ENCODE measurements at places on chromosomes 12 and 14.

- peak; percentile 23 for DNase-seq
Observed at GRCh38 chr12:58176296-58176869, 235.0 kb downstream of the ATP23 start.

GRCh38 chr12:104632724-104633201 lies 176.0 kb downstream of the CHST11 start:
- DNase-seq, result no peak

DNA sequence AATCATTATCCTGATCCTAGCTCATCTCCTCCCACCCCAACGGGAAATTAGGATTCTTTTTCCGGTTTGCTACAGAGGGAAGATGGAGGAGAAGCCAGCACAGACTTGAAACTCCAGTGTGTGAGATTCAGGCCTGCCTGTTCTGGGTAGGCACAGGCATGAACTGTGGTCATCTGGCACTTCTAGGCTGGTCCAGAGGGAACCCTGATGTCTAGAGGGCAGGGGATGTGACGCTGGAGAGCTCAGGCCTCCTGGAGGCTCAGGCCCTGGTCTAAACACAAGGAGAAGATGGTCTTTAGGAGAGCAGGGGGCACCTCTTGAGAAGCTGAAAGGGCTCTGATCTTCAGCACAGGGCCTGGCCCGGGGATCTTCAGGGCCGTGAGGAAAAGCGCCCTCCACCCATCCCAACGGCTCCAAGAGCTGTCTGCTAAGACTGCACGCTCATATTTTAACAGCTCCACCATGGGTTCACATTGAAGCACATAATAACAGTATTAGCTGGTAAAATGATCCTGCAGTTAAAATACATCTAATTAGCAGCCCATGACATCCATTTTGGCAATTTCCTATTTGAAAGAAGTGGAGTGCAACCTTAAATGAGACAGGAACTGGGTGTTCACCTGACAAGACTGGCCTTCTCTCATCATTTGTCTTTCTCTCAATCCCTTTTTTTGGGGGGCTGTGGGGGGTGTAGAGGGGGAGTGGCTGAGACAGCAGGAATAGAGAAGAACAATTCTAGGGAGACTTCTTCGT lies 35.4 kb downstream of the BCL11B start:
- no peak for DNase-seq

GRCh38 chr14:81550001-81550637 lies 16.5 kb upstream of the SEL1L start:
- DNase-seq, result no peak

- DNase-seq, result no peak
Observed at GRCh38 chr12:71282020-71282419, 124.2 kb upstream of the TSPAN8 start.

- no peak for DNase-seq
Observed at GRCh38 chr14:91953170-91953985, 5.9 kb upstream of the FBLN5 start.

DNA sequence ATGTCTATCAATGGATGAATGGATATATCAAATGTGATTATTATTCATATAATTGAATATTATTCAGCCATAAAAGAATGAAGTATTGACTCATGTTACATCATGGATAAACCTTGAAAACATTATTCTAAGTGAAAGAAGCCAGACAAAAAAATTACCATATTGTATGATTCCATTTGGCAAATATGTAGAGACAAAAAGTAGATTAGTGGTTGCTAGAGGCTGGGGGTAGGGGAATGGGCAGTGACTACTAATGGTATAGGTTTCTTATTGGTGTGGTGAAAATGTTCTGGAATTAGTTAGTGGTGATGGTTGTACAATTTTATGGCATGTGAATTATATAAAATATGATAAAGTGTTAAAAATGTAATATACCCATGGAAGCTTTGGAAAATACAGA lies 31.8 kb upstream of the GNS start:
- DNase-seq, result no peak

DNA sequence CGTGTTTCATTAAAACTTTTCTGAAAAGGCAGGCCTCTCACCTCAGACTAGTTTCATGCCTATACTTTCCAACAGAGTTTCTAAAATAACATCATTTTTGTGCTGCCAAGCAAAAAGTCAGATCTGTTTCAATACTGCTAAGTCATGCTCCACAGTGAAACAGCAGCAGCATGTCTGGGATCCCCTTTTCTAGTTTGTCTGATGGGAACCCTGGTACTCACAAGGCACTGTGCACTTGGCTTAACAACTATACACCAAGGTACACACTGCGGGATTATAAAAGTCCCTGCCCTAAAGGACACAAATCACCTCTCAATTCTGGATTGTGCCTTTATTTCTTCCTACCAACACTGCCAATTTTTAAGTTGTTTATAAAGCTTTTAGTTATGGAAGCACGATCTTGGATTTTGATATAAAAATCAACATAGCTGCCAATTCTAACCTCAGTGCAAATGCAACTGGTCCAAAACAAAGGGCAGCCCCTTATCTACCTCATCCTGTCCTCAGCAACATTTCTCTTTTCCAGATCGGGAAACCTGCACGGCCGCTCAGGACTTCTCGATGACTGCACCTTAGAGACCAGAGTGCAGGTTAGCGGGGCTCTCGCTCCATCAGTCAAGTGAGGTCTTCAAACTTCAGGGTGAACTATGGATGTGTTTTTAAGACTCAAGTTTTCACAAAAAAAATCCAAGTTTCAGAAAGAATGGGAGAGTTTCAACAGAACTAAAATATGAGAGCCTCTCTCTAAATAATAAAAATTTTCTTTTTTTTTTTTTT lies 1.7 kb upstream of the EIF5 start:
- no peak for DNase-seq

DNA sequence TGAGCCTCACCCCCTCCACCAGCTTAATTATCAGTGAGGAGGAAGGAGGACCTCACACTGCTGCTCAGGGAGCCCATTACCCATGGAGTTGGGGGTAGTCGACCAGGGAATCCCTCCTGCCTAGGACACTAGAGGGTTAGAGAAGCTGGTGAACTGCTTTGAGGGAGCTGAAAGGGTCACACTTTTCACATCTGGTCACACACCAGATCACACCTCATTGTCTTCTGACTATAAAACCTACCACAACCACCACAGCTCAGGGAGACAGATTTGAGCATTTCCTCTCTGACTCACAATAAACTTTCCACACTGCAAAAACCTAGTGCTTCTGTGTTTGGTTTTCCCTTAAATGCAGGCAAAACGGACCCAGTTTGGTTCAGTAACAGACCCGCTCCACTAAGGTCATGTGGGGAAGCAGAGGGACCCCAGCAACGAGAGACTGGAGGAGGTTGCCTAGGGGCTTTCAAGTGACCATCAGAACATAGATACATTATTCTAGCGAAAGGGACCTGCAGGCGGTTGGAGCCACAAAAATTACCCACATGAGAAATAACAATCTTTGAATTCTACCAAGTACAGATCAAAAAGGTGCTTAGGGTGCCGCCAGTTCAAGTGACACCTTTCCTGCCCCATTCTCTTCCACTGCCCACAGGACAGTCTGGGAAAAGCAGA lies 151.4 kb upstream of the AVPR1A start:
- DNase-seq, result no peak

DNA sequence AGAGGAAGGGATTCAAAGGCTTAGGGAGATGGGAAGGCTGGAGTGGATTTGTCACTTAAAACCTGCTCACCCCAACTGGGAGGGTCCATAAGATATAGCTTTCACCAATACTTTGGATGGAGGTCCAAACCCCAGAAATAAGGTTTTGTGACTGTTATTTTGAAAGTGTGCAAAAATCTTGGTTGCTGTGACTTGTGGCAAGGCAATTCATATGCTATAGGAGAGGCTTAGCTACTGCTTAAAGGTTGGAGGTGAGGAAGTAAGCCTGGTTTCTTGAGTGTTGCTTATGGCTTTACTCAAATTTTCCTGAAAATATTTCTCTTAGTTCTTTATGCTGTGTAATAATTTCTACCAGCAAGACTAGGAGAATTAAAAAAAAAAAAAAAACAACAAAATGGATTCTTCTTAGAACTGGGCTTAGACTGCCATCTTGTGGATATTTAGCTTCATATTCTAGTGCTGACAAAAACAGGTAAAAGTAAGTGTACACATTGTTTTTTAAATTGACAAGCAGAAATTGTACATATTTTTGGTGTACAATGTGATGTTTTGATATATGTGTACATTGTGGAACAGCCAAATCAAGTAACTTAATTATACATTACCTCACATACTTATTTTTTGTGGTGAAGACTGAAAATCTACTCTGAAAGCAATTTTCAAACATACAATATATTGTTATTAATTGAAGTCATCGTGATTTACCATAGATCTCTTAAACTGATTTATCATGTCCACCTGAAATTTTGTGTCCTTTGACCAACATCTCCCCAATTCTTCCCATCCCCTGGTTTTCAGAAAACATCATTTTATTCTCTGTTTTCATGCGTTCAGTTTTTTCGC lies 23.0 kb downstream of the PDE6H start:
- DNase-seq, result peak; percentile 18

- no peak for DNase-seq
Observed at GRCh38 chr14:75418850-75419768, 8.7 kb upstream of the JDP2 start.

- DNase-seq, result peak; percentile 31
Observed at GRCh38 chr14:23539248-23540140, 12.1 kb downstream of the ZFHX2 start.

GRCh38 chr14:59939828-59940227 lies 19.9 kb downstream of the LRRC9 start:
- DNase-seq, result no peak

DNA sequence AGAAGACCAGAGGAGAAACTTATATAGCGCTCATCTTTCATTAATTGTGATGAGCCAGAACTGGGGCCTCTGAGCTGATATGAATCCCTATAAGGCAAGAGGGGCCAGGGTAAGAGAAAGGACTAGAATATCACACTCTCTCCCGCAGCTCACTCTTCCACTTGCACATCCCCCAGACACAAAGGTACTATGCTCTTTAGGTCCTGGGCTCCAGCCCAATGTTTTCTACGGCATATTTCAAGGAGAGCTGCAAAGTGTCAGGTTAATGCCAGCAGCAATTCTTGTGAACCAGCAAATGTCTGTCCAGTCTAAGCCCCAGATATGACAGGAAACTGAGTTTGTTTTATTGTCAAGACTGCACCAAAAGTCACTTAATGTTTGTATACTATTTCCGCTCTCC lies 29.4 kb downstream of the PPP2R5E start:
- DNase-seq, result no peak

DNA sequence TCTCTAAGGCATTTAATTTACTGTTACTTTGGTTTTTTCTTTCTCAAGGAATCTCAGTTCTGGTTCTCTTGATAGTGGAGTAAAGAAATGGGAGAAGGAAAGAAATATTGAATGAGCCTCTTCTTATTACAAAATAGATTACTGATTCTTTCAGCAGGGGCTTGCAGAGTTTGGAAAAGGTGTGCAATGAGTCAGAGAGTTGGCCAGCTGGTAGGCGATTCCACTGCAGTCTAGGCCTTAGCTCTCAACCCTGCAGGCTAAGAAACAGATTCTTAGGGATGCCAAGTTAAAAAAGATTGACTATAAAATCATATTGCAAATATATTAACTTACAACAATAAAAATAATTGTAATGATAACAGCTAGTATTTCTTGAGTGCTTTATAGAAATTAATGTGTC lies 25.8 kb downstream of the NR1H4 start:
- DNase-seq, result no peak

DNA sequence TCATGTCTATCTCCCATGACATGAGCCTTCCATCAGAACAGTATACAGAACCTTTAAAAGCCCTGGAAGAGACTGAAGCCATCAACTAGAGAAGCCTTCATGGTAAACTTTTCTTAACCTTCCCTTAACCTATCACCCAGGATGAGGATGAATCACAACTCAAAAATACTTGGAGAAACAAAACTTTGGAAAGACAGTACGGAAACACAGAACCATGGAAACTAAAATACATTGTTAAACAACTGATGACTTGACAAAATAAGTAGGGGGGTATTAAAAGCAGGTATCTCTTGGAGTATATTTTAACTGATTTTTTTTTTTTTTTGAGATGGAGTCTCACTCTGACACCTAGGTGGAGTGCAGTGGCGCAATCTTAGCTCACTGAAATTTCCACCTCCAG lies 8.7 kb downstream of the TM7SF3 start:
- no peak for DNase-seq

DNA sequence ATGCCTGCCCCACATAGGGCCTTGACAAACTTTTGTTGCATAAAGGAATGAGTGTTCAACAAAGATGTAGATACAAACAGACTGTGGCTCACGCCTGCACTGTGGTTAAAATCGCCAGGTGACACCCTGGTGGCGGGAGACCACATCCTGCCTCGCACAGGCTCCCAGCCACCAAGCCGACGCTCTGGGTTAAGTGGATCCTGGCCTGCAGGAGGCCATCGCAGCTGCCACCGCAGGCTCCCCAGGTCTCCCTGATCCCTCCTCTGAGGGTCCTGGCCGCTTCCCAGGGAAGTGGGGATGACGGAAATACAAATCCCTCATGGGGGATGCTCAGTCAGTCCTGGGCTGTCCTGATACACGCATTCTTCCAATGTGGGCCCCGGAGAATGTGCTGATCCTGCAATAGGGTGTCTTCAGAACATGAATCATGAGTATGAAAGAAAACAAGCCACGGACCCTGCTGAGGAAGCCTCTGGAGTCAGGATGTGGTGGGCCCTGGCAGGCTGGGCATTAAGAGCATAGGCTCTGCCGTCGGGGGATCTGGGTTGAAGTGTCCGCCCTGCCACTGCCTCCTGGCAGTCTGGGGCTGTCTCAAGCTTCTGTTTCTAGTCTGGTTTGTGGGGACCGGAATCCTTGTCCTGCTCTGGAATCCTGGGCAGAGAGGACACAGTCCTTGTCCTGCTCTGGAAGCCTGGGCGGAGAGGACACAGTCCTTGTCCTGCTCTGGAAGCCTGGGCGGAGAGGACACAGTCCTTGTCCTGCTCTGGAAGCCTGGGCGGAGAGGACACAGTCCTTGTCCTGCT lies 53.5 kb upstream of the BEGAIN start:
- no peak for DNase-seq

DNA sequence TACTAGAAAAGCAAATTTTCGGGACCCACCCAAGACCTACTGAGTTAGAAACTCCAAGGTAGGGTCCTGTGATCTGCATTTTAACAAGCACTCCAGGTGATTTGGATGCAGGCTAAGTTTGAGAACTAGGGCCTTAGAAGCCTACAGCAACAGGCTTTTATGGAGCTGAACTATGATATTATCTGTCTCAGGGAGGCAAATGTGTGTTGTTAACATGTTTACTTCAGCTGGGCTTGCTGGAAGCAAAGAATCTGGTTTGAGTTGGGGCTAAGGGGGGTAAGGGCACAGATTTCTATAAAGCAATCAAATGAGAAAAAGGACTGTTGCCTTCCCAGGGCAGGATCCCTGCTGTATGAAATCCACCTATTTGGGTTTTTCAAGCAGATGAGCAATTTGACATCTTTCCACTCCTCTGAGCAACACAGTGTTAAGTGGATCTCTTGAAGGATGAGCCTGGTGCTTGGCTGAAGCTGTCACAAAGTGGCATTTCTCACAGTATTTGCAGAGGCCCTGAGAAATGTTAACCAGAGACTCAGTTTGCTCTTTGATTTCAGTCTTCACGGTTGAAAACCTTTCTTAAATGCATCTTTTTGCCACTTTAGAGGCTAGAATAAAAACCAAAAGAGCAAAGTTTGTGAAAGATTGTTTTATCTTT lies 36.2 kb upstream of the SOCS2 start:
- no peak for DNase-seq

- DNase-seq, result no peak
Observed at GRCh38 chr12:89436062-89436461, 83.8 kb upstream of the DUSP6 start.
